ENCODE measurements at places on chromosomes 2 and 18. TPM values are rescaled to one million over a fixed set of nuclear protein-coding genes. Genes with fewer than 3 reads are reported as not detected.

SCG2 gene
- not detected for total RNA-seq

GRCh38 chr18:24368749-24369148, 28.9 kb downstream of the OSBPL1A start:
- H3K27ac ChIP-seq, result no peak overlapping the region
- no peaks in the 10 kb centered on the region for H3K4me1 ChIP-seq
- no peak overlapping the region for H3K4me3 ChIP-seq
- DNase-seq, result no peak
- peaks cover 3% of the 10 kb centered on the region for H3K36me3 ChIP-seq

IER3IP1 gene
- 14.3 TPM for total RNA-seq

GALR1 gene
- not detected for total RNA-seq

STK39 gene
- total RNA-seq, result 18.0 TPM

GRCh38 chr2:134873152-134873551, 34.7 kb downstream of the ACMSD start:
- H3K27ac ChIP-seq, result no peak overlapping the region
- no peak overlapping the region for H3K4me3 ChIP-seq
- no peaks in the 10 kb centered on the region for H3K27me3 ChIP-seq
- DNase-seq, result no peak

DNA sequence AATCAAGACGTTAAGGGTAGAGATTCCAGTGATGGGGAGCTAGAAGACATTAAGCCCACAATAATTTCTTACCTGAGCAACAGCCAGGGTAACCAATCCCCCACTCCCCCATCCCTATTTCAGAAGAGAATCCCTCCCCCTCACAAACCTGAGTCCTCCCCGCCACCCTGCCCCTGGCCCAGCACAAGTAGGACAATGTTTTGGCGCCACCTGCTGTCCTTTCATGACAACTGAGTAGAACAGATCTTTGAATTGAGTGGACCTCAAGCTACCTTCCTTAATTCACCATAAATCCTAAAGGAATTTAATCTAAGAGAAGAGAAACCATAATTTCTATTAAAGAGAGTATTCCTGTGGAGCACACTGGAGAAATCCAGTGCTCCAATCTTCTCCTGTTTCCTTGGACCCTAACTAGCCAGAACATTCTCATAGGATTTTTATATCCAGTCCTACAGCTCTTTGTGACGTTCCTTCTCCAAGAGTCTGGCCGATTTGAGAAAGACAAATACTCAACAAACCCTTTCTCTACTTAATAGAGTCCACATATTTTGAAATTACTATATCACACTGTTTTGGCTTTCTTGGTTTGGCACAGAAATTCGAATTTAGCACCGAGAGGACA, 41.1 kb downstream of the NHEJ1 start:
- H3K27ac ChIP-seq, result no peak overlapping the region
- H3K4me1 ChIP-seq, result peaks cover 27% of the 10 kb centered on the region
- peaks cover 3% of the 10 kb centered on the region for H3K36me3 ChIP-seq
- H3K27me3 ChIP-seq, result no peaks in the 10 kb centered on the region

IL1RL2 gene
- total RNA-seq, result 12.1 TPM

DNA sequence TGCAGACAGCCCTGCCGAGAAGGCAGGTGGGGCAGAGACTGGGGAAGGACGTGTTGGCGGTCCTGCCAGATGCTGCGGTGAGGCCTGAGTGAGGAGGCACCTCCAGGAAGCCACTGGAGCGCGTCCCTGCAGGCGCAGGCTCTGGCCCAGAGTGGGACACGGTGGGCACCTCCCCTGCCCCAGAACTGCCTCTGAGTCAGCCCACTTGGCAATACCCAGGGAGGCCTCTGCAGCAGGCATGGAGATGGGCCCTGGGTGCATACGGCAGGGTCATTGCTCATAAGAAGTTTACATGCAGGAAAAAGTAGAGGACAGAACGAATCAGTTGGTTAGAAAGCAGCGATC, 195.9 kb downstream of the TFCP2L1 start:
- no peaks in the 10 kb centered on the region for H3K36me3 ChIP-seq
- H3K4me3 ChIP-seq, result no peak overlapping the region
- H3K27ac ChIP-seq, result no peak overlapping the region
- peaks cover 4% of the 10 kb centered on the region for H3K27me3 ChIP-seq
- no peak for DNase-seq

CEP76 gene
- 14.8 TPM for total RNA-seq

MC2R gene
- total RNA-seq, result not detected

DNA sequence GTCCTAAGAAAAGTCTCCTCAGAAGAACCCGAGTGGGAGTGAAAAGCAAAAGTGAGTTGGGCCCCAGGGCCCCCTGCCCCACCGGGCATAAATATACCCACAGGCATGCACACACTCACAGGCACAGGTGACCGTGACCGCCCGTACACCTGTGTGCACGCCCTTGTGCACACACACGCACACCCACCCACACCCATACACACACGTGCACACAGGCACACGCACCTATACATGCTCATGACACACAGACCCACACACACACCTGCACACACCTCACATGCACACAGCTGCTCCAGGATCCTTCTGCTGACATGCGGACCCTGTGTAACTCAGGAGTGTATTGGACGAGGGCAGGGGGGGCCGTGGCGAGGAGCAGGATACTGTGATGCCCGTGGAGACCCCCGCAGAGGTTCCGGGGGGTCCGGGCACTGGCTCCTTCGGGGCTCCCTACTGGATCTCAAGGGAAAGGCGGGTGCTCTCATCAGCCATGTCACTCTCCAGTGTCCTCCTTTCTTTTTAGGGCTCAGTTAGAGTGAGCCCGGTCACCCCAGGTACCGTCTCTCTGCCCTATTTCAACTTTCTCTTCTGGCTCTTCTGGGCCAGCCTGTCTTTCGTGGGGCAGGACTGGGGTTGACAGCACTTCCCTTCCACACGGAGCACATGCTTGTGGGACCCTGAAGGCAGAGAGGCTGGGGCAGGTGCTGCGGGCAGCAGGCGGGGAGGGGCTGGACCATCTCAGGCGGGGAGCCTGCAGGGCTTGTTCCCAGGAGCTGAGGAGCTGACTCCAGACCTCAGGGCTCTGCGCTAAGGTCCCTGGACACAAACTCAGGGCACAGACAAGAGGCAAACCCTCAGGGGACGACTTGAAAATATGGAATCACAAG, 48.5 kb downstream of the TPO start:
- H3K4me1 ChIP-seq, result no peaks in the 10 kb centered on the region
- no peak overlapping the region for H3K4me3 ChIP-seq
- no peak for DNase-seq
- H3K27me3 ChIP-seq, result no peaks in the 10 kb centered on the region
- no peak overlapping the region for H3K27ac ChIP-seq
- no peaks in the 10 kb centered on the region for H3K36me3 ChIP-seq

GRCh38 chr2:138012968-138013367, 48.7 kb downstream of the HNMT start:
- H3K36me3 ChIP-seq, result peaks cover 6% of the 10 kb centered on the region
- DNase-seq, result no peak
- no peaks in the 10 kb centered on the region for H3K27me3 ChIP-seq
- no peak overlapping the region for H3K4me3 ChIP-seq
- no peak overlapping the region for H3K27ac ChIP-seq
